ENCODE measurements at places on chromosomes 1 and 21. TPM values are rescaled to one million over a fixed set of nuclear protein-coding genes. Genes with fewer than 3 reads are reported as not detected.

DNA sequence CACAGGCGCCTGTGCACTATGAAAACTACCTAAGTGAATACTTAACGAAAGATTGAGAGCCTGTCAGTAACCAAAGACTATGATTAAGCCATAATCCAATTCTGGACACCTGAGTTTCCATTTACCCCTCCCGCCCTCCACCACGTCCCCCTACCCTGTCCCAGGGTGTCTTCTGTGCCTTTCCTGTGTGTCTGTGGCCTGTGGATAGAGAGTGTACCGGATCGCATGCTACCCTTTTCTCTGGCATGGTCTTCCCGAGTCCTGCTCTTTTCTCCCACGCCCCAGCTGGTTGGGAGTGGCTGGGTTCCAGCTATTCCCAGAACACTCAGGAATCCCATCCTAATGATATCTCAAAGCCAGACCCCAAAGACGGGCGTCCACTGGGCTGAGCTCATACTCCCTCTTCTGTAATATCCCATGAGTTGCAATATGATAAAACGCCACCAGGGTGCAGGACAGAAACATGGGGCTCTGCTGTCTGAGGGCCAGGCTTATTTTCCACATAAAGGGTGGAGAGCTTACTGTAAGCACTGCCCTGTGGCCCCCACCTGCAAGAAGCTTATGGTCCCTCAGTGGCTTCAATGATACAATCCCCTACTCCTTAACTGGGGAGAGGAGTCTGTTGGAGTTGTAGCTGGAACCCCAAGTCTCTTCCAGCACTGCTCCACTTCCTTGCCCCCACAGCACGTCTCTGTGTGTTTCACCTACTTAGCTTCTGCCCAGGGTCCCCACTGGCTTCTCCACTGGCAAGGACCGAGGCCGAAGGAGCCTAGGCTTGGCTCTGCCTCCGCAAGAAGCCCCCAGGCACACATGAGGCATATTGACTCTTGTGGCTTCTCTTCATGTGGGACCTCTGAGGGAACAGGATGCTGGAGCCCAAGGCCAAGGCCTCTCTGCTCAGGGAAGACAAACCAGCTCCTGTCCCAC, 17.6 kb upstream of the ALX3 start:
- DNase-seq = peak; percentile 27

- DNase-seq = no peak
Observed at GRCh38 chr1:234396871-234397270, 23.6 kb downstream of the COA6 start.

DNA sequence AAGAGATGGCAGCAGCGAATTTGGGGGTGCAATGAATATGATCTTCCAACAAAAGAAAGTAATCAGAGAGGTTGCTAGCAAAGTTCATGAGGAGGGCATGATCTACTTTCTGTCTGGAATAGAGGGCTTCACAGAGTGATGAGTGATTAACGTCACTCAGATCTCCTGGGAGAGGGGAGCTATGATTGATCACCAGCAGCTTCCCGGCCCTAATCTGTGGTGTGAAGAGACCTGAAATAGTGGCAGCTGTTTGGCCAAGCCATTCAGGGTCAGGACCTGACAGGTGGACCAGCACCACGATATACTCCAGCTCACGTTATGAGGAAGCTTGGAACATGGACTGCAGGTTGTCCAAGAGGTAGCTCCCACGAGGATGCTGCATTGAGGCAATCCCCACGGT, 19.9 kb upstream of the TMEM183A start:
- no peak for DNase-seq

GRCh38 chr21:39048064-39048463, 135.2 kb downstream of the PSMG1 start:
- no peak for DNase-seq

DNA sequence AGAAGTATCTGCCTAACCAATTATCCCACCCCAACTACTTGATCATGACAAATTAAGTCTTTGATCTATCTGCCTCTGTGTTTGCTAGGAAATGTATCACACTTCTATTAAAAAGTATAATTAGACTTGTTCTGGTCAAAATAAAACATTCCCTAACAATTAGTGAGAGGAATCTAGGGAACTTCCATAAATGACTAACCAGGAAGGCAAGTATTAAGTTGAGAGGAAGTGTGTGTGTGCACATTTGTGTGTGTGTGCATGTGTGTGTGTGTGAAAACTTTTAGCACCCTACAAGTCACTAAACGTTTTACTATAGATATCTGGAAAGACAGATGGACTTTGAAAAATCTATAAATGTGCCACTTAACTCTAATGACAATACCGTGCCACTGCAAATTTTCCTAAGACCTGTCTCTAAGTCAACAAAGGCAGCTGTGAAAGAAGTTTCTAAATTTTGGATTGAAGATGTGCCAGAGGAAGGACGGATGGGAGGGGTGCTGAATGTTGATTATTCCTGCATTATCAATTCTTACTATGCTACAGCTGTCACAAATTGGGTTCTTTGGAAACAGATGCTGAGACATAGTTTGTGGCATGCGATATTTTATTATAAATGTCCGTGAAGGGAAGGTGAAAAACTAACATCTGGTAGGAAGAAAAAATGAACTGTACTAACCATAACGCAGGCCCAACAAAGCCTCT, 567.1 kb downstream of the PTPRC start:
- no peak for DNase-seq

DNA sequence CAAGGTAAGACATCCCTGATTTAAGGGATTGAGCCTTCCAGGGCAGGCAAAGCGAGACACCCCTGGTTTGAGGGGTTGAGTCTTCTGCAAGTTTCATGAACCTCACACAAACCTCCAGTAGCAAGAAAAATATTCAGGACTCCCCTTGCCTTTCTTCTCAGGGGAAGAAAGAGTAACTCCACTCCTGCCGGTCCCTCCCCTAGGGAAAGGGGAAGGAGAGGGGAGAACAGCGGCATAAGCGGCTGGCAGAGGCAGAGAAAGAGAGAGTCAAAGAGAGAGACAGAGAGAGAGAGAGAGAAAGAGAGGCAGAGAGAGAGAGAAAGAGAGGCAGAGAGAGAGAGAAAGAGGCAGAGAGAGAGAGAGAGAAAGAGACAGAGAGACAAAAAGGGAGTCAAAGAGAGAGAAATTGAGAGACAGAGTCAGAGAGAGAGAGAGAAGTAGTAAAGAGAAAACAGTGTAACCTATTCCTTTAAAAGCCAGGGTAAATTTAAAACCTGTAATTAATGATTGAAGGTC, 29.5 kb upstream of the CBR3 start:
- no peak for DNase-seq

- DNase-seq = no peak
Observed at GRCh38 chr1:22350924-22351767, 100.5 kb upstream of the ZBTB40 start.

DNA sequence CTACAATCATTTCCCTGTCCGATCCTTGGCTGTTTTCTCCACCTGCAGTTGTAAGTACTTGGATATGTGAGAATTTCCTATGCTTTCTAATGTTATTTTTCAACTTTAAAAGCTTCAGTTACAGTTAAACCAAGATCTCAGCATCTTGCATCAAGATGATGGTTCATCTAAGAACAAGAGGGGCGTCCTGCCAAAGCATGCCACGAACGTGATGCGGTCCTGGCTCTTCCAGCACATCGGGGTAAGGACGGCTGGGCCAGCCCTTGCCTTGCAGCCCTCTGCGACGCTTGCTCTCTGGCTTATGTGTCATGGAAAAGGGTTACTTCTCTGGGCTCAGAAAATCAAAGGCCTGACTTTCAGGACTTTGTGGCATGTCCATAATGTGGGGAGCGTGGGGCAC, 46.8 kb downstream of the PKNOX1 start:
- DNase-seq = no peak

DNA sequence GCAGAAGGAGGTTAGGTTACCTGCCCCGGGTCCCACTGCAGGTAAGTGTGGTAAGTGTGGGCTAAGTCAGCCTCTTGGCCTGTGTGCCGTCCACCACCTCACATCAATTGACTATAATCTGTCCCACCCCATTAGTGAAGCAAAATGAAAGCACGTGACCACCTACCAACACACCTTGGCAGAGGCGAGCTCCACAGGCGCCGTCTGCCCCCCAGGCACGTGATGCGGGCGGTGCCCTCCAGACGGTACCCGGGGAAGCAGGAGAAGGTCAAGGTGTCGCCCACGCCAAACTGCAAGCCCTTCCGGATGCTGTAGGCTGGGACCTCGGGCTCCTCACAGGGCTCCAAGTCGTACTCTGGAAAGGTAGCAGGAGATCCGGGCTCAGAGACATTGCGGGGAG, 149.5 kb upstream of the HMGB4 start:
- no peak for DNase-seq

- DNase-seq = no peak
Observed at GRCh38 chr1:168561989-168562388, 14.4 kb upstream of the XCL1 start.

GRCh38 chr1:11948822-11949458, 14.4 kb downstream of the PLOD1 start:
- no peak for DNase-seq

DNA sequence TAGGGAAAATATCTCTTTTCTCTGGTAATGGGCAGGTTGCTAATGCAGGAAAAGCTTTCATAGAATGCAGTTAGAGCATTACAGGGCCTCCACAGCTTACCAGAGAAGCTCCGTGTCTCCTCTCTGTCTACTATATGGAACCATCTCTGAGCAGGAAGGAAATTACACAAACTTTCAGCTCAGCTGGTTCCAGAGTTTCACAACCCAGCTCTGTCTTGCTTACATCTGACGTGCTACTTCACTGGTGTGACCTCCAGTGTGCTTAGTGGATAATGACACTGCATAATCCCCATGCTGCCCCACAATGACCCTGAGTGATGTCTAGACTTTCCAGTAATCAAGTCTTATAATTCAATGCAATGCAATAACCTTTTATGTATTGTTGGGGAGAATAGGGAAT, 4.3 kb upstream of the FGGY start:
- no peak for DNase-seq

DNA sequence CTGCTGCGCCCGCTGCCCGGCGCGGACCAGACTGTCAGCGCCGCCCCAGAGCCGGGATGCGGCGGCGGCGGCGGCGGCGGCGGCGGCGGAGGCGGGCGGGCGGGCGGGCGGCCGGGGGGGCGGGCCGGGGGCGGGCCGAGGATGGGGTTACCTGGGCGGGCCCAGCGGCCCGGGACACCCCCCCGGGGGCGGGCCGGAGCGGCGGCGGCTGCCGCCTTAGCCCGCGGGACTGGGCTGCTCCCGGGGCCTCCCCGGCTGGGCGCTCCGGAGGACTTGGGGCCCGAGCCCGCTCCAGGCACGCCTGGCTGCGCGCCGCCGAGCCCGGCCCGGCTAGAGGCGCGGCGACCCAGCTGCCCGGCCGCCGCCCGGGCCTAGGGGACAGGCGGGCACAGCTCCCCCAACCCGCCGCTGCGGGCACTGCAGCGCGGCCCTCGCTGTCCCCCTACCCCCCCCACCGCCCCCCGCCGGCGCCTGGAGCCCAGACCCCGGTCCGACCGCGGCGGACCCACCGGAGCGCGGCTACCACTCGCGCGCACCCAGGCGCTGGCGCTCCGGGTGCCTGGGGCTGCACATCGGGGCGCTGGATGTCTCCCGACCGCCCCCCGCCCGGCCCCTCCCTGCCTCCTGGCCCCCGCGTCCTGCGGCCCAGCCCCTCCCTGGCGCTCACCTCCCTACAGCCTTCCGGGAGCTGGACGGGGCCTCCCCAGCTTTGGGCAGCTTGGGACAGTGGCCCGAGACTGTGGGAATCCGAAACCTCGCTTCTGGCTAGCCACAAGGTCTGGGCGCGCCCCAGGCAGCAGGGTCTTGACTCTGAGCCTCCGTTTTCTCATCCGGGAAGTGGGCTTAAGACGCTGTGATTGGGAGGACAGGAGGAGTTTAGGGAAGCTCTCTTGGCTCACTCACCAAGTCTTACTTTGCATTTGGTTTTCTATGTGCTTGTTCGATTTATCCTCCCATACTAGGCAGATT, at the start of gene WNT4:
Gene WNT4 (minus strand): TSS at position 33 of the 969 bp plus-strand sequence. CDS start 175 bp downstream, outside the sequence.
- DNase-seq = peak; percentile 6

GRCh38 chr1:67350783-67351182, 43.1 kb downstream of the IL12RB2 start:
- DNase-seq = peak; percentile 48

DNA sequence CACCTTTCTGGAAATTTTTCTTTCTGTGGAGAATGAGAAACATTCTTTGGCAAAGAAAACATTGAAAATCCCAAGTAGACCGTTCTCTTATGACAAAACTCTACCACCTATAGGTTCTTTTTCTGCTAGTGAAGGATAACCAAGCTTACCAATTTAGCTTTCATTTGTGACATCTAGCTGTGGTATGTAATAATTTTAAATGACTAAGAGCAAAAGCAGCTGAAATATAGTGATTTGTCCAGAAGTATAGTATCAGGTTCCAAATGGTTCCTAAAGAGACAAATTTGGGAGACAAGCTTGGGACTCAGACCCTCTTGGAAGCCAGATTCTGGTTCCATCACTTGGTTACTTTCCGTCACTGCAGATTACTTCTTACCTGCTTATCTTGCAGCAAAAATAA, 24.4 kb downstream of the FUBP1 start:
- DNase-seq = no peak

DNA sequence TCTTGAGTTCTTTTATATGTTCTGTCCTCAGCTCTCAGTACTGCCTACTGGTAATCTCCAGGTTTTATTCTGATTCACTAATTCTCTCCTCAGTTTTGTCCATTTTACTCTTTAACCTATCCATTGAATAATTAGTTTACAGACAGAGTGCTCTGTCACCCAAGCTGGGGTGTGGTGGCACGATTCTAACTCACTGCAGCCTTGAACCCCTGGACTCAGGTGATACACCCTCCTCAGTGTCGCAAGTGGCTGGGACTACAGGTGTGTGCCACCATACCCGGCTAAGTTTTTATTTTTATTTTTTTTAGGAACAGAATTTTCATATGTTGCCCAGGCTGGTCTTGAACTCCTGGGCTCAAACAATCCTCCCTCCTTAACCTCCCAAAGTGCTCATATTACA, 14.0 kb downstream of the RAB4A start:
- no peak for DNase-seq

GRCh38 chr1:153324912-153325311, 12.2 kb upstream of the PGLYRP3 start:
- DNase-seq = no peak

DNA sequence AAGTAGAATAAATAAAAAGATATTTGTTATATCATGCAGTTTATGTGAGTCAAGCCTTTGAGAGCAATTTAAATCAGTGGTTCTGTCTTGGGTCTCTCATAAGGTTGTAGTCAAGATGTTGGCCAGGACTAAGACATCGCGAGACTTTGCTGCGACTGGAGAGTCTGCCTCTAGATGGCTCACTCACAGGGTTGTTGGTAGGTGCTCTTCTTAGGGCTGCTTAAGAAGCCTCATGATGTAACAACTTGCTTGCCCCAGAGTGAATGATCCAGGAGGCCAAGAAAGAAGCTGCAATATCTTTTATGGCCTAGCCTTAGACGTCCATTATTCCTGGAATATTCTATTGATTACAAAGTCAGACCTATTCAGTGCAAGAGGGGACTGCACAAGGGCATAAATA, 73.1 kb upstream of the CACHD1 start:
- DNase-seq = no peak

- no peak for DNase-seq
Observed at GRCh38 chr21:46000182-46000730, 18.7 kb downstream of the COL6A1 start.

GRCh38 chr1:52590266-52590665, 11.9 kb upstream of the GPX7 start:
- DNase-seq = no peak

GRCh38 chr1:3581296-3582036, 29.8 kb downstream of the MEGF6 start:
- DNase-seq = no peak

The YARS1 gene
- 205 TPM for total RNA-seq

The PPIAL4G gene
- not detected for total RNA-seq

The SETDB1 gene
- 63.7 TPM for total RNA-seq

The ADAM30 gene
- not detected for total RNA-seq

The GOLT1A gene
- total RNA-seq = not detected

The ARTN gene
- total RNA-seq = 0.88 TPM

The VPS13D gene
- 35.7 TPM for total RNA-seq

The CBS gene
- 39.2 TPM for total RNA-seq

The RNASEL gene
- total RNA-seq = 5.0 TPM

The ENAH gene
- 0.05 TPM for total RNA-seq

The SPRR4 gene
- not detected for total RNA-seq
